Stimulated activated CD4-positive, alpha-beta T cell treated with anti-CD3 and anti-CD28 coated beads, Interleukin-1b, Interleukin-23, amount 100 ng/mL, for 24 hours (primary cell): ENCODE measurements at places on chromosomes 7 and 10.

DNA sequence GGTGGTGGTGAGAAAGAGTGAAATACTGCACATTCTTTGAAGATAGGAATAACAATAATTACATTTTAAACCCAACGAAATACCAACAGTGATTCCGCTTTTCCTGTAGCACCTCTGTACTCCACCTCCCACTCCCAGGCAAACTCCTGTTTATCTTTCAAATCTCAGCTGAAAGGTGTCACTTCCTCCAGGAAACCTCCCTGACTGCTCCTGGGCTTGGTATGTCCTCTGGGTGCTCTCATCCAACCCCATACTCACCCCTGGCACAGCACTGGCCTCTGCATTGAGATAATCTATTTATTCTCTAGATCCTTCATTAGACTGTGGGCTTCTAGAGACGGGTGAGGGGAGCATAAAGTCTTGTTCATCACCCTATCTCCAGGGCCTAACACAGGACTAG lies 148.0 kb downstream of the MYOF start:
- no peak for DNase-seq

DNA sequence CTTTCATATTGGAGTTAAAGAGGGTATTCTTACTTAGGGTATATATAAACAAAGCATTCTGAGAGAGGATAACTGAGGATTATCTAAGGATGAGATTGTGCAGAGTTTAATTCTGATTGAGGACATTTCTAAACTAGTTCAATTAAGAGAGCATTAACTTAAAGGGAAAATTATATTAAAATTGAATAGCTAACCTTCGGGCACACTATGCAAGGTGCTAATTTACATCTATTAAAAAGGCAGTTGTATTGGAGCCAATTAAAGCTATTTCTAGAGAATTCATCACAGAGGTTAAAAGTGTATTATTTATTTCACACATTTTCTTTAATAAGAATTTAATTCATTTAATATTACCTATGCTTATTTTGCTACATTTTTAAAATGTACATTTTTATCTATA lies 17.0 kb upstream of the PIK3CG start:
- no peak for DNase-seq

- no peak for DNase-seq
These were observed 6.1 kb upstream of the UBE2H start for GRCh38 chr7:129958643-129959470.

DNA sequence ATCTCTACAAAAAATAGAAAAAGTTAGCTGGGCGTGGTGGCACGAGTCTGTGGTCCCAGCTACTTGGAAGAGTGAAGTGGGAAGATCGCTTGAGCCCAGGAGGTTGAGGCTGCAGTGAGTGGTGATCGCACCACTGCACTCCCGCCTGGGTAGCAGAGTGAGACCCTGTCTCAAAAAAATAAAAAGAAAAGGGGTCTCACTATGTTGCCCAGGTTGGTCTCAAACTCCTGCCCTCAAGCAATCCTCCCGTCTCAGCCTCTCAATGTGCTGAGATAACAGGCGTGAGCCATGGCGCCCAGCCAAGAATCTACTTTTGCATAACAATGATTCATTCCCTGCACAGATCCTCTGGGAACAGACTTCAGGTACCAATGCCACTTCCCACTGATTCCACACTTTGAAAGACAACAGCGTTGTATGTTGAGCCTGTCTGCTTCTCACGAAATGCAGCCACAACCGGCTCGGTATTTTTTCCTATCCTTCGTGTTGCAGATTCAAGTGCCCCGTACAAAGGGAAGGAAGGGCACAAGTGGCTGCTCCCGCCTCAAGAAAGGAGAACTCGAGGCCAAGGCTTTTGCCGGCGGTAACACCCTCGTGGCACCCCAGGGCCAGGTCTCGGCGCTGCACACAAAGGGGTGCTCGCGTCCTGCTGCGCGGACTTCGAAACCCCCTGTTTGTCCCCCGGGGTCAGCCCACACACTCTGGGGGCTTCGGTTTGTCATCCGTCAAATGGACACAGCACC lies 745 bp downstream of the DAGLB start:
- DNase-seq, result no peak

- no peak for DNase-seq
These were observed 112.6 kb upstream of the ADAM12 start for GRCh38 chr10:126500866-126501265.

GRCh38 chr7:2256306-2257045 lies 14.4 kb downstream of the NUDT1 start:
- no peak for DNase-seq

- DNase-seq, result no peak
These were observed 151.1 kb downstream of the GFRA1 start for GRCh38 chr10:116121640-116122525.

GRCh38 chr7:102297487-102298218 lies 11.0 kb downstream of the SH2B2 start:
- no peak for DNase-seq

DNA sequence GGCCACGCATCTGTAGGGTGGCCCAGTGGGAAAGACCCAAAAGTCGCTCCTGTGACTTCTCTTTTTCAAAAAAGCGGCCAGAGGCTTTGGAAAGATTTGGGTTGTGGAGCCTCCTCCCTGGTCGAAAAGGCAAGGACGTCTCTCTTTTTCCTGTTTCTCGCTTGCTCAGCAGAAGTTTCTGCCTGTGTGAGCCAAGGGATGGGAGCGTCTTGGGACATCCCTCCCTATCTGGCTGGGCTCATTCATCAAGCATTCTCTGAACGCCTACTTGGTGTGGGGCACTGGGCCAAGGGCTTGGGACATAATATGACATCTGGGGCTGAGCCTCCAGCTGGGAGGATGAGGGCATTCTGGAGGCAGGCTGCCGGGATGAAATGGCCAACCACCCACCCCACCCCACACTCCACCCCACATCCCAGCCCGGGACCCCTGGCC lies 120.9 kb downstream of the C10orf105 start:
- no peak for DNase-seq

DNA sequence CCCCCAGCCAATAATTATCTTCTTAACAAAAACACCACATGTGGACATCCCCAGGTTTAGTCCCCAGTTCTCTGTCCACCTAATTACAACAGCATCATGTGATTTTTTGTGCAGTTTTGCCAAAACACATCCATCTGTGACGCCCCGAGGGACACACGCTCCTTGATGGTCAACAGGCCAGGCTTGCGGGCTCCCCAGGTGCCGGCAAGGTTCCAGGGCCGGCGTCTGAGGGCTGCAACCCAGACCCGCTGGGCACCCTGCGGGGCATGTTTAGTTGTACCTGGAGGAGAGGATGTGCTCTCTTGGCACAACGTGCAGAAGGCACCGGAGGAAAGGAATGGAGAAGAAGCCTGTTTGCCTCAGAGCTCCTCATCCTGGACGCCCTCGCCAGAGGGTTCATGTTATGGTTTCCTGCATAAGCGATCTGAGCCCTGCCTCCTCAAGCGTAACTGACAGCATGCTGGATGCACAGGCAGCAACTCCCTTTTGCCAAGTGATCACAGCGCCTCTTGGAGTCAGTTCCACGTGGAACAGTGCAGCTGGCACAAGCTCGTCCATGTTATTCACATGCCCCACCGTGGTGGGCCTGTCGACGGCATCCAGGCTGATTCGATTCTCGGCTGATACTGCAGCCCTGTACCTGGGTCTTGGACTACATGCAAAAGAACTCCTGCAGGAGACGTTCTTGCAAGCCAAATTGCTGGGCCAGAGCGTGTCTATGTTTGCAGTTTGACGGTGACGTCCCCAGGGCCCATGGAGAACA lies 41.6 kb downstream of the JAKMIP3 start:
- no peak for DNase-seq

GRCh38 chr10:118310822-118311221 lies 31.3 kb downstream of the FAM204A start:
- DNase-seq, result no peak

- DNase-seq, result no peak
These were observed 22.1 kb downstream of the HKDC1 start for GRCh38 chr10:69242040-69242851.

- DNase-seq, result no peak
These were observed 219.3 kb upstream of the GLI3 start for GRCh38 chr7:42456267-42456666.

GRCh38 chr7:91541641-91542040 lies 277.4 kb downstream of the FZD1 start:
- no peak for DNase-seq

- DNase-seq, result no peak
These were observed 5.1 kb upstream of the SH2D4B start for GRCh38 chr10:80532571-80532970.

DNA sequence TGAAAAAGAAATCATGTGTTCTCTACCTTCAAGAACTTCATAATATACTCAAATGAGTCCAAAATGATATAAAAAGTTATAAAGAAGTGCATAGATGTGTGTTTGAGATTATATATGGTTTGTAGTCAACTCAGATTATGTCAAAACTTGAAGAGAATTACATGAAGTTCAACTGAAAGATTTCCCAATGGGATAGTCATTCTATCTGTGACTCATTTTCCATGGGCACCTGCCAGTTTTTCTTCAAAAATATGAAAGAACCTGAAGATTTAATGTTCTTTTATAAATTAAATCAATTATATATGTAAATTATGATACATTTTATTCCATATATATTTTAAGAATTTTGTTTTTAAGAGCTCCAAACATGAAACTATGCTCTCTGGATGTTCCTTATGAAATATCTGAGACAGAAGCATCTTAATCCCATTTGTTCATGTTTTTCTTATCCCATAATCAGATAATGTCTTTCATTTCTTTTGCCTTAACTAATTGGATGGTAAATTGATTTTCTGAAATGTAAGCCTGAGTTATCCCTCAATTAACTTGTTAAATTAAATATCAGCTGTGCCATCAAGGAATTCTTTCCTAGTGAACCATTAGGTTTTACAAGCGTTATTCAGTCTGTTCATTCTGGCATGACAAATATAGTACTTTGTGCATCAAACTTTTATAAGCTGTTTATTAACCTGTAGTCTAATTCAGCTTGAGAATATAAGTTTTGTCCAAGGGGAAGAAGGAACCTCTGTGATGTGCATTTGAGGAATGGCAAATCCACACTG lies 387.1 kb downstream of the IPMK start:
- no peak for DNase-seq

- no peak for DNase-seq
These were observed 1.2 kb downstream of the KLF6 start for GRCh38 chr10:3783682-3784432.

DNA sequence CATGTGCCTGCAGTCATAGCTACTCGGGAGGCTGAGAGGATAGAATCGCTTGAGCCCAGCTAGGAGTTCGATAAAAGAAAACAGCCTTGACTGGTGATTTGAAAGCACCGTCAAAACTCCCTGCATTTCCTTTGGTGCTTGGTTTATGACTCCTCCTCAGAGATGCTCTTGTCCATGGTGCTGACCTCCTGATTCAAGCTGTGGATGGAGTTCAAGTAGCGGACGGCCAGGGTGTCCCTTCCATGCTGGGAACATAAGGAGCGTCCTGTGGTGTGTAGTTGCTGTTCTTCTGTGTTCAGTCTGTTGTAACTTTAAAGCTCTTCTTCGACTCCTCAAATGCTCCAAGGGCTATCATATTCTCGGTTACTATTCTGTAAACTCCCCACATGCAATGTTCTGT lies 382.5 kb upstream of the KIAA1217 start:
- no peak for DNase-seq

GRCh38 chr7:47811632-47812380 lies 136.5 kb downstream of the PKD1L1 start:
- DNase-seq, result no peak

DNA sequence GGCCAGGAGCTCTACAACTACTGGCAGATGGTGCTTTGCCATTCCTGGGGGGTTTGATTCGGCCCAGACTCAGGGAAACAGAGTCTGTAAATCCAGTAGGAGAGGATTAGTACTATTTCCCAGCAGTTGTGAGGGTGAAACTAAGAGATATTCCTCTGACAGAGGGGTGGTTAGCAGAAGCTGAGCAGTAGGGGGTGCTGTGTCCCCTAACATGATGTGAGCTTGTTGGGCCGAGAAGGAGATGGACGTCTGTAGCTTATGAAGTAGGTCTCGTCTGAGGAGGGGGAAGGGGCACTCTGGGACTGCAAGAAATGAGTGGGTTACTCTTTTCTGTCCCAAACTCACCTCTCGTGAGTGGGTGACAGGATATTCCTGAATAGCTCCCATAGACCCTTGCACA lies 179.2 kb upstream of the MBL2 start:
- no peak for DNase-seq

GRCh38 chr7:84249656-84250055 lies 55.1 kb upstream of the SEMA3A start:
- no peak for DNase-seq

GRCh38 chr10:132036153-132036886 lies 29.4 kb upstream of the JAKMIP3 start:
- peak; percentile 2 for DNase-seq

DNA sequence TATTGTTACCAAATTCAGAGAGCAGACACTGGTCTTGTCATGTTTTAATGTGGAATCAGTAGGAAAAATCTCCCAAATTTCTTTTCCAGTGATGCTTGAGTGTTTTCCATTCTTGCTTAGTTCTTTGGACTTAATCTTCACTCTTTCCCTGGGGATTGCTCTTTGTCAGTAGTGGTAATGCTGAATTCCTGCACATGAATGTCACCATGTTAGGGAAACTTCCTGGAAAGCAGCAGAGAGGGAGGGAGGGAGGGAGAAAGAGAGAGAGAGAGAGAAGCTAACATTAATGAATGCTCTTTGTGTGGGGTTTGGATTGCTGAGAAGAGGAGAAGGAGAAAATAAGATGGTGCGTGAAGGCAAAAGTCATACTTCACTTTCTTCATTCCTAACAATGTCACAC lies 295.3 kb upstream of the COBL start:
- DNase-seq, result no peak

DNA sequence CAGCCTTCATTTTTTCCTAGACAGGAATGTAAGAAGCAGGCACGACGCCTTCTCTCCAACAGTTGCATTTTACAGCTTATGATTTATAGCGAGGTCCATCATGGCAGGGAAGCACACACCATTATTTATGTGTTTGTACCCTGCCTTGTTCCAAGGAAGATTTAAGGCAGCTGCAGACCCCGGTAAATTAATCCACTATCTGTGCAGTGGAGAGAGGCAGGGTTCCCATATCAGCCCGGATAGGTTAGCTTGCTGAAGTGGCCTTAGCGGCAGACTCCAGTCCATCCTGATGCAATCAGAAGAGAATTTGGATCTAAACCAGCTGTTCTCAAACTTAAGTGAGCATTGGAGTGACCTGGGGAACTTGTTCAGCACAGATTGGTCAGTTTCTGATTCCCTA lies 359.4 kb downstream of the GALNT17 start:
- no peak for DNase-seq

DNA sequence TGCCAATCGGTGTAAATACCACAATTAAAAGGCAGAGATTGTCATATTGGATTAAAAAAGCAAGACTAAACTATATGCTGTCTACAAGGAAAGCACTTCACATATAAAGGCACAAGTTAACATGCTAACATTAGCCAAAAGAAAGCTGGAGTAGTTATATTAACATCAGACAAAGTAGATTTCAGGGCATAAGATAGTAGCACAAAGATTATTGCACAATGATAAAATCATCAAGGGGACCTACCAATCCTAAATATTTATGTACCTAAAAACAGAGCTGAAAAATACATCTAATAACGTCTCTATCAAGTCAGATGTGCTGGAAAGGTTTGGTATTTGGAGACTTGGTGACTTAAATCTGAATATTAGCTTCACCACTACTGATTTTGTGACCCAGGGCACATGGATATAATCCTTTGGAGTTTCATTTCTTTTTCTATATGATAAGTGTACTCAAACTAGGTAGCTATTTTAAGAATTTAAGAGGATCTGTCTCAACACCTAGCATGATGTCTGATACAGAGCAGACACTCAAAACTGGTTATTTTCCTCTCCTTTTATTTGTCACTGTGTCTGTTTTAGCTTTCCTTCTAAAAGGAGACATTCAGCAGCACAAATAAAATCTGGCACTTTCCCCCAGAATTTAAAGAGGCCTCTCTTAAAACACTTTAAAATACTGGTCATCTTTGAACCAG lies 156.5 kb downstream of the DOCK4 start:
- DNase-seq, result no peak

GRCh38 chr10:2949221-2949947 lies 118.0 kb upstream of the PFKP start:
- no peak for DNase-seq
